ENCODE measurements at places on chromosomes 3 and 15.

GRCh38 chr15:92584105-92584504, 71.5 kb downstream of the FAM174B start:
- no peak for DNase-seq

GRCh38 chr3:22431334-22431733, 680.3 kb upstream of the ZNF385D start:
- DNase-seq = no peak

DNA sequence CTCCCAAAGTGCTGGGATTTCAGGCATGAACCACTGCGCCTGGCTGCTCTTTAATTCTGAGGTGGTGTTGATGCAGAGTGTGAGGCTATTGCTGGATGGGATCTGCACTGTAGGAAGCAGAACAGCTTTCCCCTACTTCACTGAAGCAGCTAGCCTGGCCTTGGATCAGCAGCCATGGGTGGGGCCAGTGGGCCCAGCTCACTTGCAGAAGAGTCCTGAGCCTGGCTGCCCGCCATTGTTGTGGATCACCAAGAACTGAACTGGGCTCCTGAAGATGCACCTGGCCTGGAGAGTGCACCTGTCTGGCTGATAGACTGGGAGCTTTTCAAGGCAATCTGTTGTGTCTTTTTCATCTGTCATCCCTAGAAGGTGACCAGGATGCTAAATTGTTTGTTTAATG, 11.9 kb downstream of the TLNRD1 start:
- DNase-seq = no peak

DNA sequence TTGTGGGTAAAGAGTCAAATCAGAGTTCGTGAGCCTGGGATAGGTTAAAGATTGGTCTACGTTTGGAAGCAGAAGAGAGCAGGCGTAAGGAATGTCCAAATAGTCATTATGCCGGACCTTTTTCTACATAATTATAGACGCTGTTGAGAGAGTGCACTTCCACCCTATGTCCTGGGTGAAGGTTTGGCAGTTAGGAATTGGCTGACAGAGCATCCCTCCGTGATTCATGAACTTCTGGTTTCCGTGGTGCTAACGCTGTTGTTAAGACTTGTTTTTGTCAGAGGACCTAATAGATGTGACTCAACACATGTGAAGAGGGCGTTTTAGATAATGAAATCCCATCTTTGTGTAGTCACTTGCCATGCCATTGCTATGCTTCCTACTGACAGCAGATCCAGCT, 1.1 kb downstream of the EAF1 start:
- no peak for DNase-seq

DNA sequence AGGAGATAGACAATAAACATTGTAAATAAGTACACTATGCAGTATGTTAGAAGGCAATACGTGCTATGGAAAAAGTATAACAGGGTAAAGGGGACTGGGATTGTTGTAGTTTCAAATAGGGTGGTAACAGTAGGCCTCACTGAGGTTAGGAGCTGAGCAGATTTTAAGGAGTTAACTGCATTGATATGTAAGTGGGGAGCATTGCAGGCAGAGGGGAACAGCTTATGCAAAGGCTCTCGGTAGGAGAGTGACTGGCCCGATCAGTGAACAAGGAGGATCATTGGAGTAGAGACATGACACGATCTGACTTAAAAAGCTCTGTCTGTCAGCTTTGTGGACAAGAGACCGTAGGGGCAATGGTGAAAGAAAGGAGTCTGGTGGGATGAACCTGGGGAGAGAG, 46.8 kb downstream of the PCCB start:
- DNase-seq = no peak

DNA sequence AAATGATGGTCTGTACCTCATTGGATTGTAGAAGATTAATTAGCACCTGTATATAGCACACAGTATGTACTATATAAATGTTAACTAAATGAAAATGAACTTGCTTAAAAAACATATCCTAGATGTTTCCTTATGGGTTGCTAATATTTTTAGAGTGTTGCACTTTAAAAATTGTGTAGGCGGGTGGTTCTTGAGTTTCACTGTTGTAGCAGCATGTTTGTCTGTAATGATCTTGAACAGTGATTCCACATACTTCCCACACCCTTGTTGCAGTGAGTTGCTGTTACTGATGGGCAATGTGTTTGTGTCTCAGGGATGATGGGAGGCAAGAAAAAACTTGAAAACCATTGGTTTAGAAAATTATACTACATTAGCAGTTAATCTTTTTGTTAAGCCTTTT, 22.0 kb downstream of the USP3 start:
- no peak for DNase-seq

- no peak for DNase-seq
Measured at GRCh38 chr15:22253676-22254408, 173.5 kb downstream of the OR4M2 start.

Data from hypothalamus (tissue), 51 donors.